Upper lobe of left lung (tissue), 6 donors: ENCODE measurements at places on chromosomes 13 and 19. TPM values are rescaled to one million over a fixed set of nuclear protein-coding genes. Genes with fewer than 3 reads are reported as not detected.
A peak's percentile ranks its signal among the peaks of the same experiment; 100 is the strongest.

The TNFSF11 gene
- not detected for total RNA-seq

The CCDC122 gene
- total RNA-seq: 3.5 TPM

The GARIN5A gene
- total RNA-seq: 2.4 TPM

The ATP4B gene
- not detected for total RNA-seq

GRCh38 chr13:105997581-105998550, 537.6 kb downstream of the EFNB2 start:
- H3K27ac ChIP-seq: no peak overlapping the region
- no peaks in the 10 kb centered on the region for H3K36me3 ChIP-seq
- H3K27me3 ChIP-seq: no peaks in the 10 kb centered on the region

- no peaks in the 10 kb centered on the region for H3K36me3 ChIP-seq
- H3K4me3 ChIP-seq: no peak overlapping the region
- DNase-seq: no peak
- no peak overlapping the region for H3K27ac ChIP-seq
- H3K4me1 ChIP-seq: no peaks in the 10 kb centered on the region
Observed at GRCh38 chr13:69410761-69411160, 696.9 kb upstream of the ATXN8OS start.

GRCh38 chr19:12985049-12985776, 10.1 kb upstream of the NFIX start:
- DNase-seq: peak; percentile 70
- H3K4me3 ChIP-seq: no peak overlapping the region
- no peak overlapping the region for H3K27ac ChIP-seq
- H3K4me1 ChIP-seq: peaks cover 13% of the 10 kb centered on the region
- no peaks in the 10 kb centered on the region for H3K27me3 ChIP-seq

DNA sequence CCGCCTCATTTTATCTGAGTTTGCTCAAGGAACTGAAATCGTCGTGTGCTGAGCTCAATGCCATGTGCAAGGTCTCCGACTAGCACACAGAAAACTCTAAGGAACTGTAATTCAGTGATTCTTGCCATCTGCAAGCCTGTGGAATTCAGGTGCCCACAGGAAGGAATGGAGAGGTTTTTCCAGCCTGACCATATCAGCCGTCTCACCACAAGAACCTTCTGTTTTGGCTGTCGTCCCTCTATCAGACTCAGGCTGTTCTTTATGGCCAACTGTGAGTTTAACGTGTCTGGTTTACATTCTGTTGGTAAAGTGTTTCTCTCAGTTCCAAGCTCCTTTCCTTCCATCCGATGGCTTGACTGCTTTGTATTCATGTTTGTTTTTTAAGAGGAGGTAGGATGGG, 293.5 kb downstream of the SPRY2 start:
- H3K27me3 ChIP-seq: no peaks in the 10 kb centered on the region
- no peak overlapping the region for H3K27ac ChIP-seq
- H3K4me3 ChIP-seq: no peak overlapping the region

DNA sequence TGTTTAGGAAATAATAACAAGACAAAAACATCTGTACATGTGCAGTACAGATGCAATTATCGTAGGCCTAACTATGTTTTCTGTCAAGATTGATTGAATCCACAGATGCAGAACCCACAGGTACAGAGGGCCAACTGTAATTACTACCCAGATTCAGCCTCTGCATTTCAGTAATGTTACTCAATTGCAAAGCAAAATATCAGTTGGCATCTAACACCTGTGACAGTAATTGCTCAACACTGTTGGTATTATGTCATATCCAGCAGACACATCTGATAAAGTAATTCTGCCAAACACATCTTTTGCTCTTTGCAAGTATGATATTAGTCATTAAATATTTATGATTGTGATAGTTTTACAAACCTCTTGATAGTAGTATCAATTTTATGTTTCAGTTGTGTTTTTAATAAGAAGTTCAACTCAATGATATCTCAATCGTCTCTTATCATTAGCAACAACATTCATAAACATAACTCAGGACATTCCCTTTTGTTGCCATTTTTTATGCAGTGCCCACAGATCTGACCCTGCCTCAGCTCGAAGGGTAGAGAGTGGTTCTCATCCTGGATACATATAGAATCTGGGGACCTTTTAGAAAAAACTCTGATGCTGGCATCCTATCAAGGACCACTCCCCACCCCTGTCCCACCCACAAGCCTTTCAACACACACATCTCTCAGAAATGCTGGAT, 104.7 kb downstream of the MYCBP2 start:
- H3K4me1 ChIP-seq: no peaks in the 10 kb centered on the region
- no peaks in the 10 kb centered on the region for H3K27me3 ChIP-seq
- no peak for DNase-seq

DNA sequence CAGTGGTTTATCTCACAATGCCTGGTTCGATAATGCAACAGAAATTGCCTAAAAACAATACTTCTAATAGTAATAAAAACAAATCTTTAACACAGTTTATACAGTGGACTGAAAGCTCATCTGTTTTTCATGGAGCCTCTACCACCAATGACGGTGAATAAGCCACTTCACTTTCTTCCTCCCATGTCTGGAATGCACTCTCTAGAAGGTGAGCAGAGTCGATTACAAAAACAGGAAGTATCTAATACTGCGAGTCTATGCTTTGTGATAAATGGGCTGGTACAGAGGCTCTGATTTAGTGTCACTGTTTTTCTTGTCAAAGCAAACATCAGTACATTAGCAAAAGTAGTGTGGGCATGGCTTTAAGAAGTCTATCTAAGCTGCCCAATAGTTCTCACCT, 1348.6 kb upstream of the SLC10A2 start:
- no peaks in the 10 kb centered on the region for H3K36me3 ChIP-seq
- H3K27ac ChIP-seq: no peak overlapping the region
- H3K4me1 ChIP-seq: no peaks in the 10 kb centered on the region
- H3K27me3 ChIP-seq: no peaks in the 10 kb centered on the region

GRCh38 chr13:32038343-32038742, 6.8 kb downstream of the FRY start:
- no peak overlapping the region for H3K4me3 ChIP-seq
- no peaks in the 10 kb centered on the region for H3K27me3 ChIP-seq
- no peak for DNase-seq
- peaks cover 19% of the 10 kb centered on the region for H3K4me1 ChIP-seq
- no peak overlapping the region for H3K27ac ChIP-seq

GRCh38 chr19:27971071-27971470, 1241.9 kb downstream of the UQCRFS1 start:
- no peaks in the 10 kb centered on the region for H3K36me3 ChIP-seq
- H3K4me1 ChIP-seq: no peaks in the 10 kb centered on the region
- H3K27ac ChIP-seq: no peak overlapping the region
- no peaks in the 10 kb centered on the region for H3K27me3 ChIP-seq
- no peak overlapping the region for H3K4me3 ChIP-seq

- no peaks in the 10 kb centered on the region for H3K27me3 ChIP-seq
- no peak for DNase-seq
- no peaks in the 10 kb centered on the region for H3K4me1 ChIP-seq
- no peaks in the 10 kb centered on the region for H3K36me3 ChIP-seq
- H3K27ac ChIP-seq: no peak overlapping the region
Observed at GRCh38 chr13:47904891-47905290, 96.2 kb downstream of the SUCLA2 start.

GRCh38 chr19:19860756-19861390, 4.8 kb upstream of the ZNF253 start:
- no peak overlapping the region for H3K27ac ChIP-seq
- no peaks in the 10 kb centered on the region for H3K36me3 ChIP-seq
- no peaks in the 10 kb centered on the region for H3K27me3 ChIP-seq
- H3K4me1 ChIP-seq: no peaks in the 10 kb centered on the region
- H3K4me3 ChIP-seq: peak overlapping the region; percentile 30

- H3K27ac ChIP-seq: no peak overlapping the region
- no peaks in the 10 kb centered on the region for H3K27me3 ChIP-seq
- DNase-seq: no peak
- H3K4me1 ChIP-seq: peaks cover 2% of the 10 kb centered on the region
- H3K4me3 ChIP-seq: no peak overlapping the region
Observed at GRCh38 chr19:38503077-38503410, 69.6 kb downstream of the RYR1 start.

DNA sequence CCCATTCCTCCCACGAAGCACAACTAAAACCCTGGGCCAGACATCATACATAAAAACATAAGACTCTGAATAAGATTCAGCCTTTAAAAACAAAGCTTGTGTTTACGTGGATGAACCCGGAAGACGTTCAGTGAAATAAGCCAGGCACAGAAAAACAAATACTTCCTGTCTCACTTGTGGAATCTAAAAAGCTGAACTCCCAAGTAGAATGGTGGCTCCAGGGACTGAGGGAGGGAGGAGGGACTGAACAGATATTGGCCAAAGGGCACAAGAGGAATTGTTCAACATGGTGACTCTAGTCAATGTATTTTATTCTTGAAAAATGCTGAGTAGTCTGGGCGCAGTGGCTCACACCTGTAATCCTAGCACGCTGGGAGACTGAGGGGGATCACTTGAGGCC, 35.7 kb upstream of the TPM4 start:
- no peaks in the 10 kb centered on the region for H3K27me3 ChIP-seq
- DNase-seq: no peak
- H3K4me3 ChIP-seq: no peak overlapping the region
- peaks cover 9% of the 10 kb centered on the region for H3K4me1 ChIP-seq

DNA sequence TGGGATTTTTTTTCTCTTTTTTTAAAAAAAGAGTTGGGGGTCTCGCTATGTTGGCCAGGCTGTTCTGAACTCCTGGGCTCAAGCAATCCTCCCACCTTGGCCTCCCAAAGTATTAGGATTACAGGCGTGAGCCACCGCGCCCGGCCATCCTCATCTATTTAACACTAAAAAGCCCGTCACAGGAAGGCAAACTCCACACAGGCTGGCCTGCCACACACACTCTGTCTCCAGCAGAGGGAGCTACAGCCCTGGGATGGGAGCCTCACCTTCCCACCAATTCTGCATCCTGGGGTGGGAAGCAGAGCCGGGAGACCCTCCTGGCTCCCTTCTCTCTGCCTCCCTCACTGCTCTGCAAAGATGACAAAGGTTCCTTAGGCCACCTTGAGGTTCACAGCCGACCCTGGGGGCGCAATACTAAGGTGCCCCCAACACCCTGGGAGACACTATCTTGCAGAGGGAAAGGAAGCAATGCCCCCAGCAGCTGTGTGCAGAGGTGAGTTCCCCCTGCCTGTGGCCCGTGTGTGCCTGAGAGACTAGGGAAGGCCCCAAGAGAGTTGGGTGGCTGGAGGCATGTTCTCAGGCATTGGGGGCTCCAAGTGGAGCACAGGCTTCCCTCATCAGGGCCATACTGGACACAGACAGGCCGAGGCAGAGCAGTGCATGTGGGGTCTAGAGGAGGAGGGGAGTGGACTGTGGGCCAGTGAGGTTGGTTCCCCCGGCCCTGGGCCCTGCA, 27.4 kb upstream of the TIMM44 start:
- H3K4me3 ChIP-seq: no peak overlapping the region
- H3K36me3 ChIP-seq: peaks cover 53% of the 10 kb centered on the region
- no peak overlapping the region for H3K27ac ChIP-seq
- DNase-seq: no peak
- H3K27me3 ChIP-seq: no peaks in the 10 kb centered on the region
- H3K4me1 ChIP-seq: no peaks in the 10 kb centered on the region

DNA sequence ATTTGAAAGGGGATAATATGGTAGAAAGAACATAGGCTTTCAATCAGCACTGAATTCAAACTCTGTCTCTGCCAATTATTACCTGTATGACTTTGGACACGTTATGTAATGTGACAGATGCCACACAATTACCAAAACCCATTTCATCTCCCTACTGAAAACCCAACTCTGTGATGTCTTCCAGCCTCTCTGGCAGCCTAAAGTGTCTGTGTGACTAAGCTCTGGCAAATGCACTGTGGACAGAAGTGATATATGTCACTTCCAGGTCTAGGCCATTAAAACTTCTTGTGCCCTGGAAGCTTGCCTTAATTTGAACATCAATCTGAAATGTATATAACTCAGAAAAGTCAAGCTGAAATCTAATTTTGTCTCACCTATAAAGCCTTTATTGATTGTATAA, 552.0 kb downstream of the RFC3 start:
- no peak overlapping the region for H3K4me3 ChIP-seq
- H3K27me3 ChIP-seq: no peaks in the 10 kb centered on the region
- no peaks in the 10 kb centered on the region for H3K36me3 ChIP-seq
- H3K4me1 ChIP-seq: no peaks in the 10 kb centered on the region
- no peak overlapping the region for H3K27ac ChIP-seq
- DNase-seq: no peak

DNA sequence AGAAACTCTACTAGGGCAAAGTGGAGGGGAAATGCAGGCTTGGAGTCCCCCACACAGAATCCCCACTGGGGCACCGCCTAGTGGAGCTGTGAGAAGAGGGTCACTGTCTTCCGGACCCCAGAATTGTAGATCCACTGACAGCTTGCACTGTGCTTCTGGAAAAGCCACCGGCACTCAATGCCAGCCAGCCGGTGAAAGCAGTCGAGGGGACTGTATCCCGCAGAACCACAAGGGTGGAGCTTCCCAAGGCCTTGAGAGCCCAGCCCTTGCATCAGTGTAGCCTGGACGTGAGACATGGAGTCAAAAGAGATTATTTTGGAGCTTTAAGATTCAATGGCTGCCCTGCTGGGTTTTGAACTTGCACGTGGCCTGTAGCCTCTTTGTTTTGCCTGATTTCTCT, 47.2 kb upstream of the FAM124A start:
- no peak overlapping the region for H3K27ac ChIP-seq
- H3K4me1 ChIP-seq: no peaks in the 10 kb centered on the region
- no peaks in the 10 kb centered on the region for H3K27me3 ChIP-seq
- H3K4me3 ChIP-seq: no peak overlapping the region
- H3K36me3 ChIP-seq: no peaks in the 10 kb centered on the region

- H3K27me3 ChIP-seq: no peaks in the 10 kb centered on the region
- DNase-seq: no peak
- H3K27ac ChIP-seq: no peak overlapping the region
- peaks cover 20% of the 10 kb centered on the region for H3K4me1 ChIP-seq
- no peak overlapping the region for H3K4me3 ChIP-seq
Observed at GRCh38 chr19:2140138-2140569, 11.2 kb downstream of the AP3D1 start.

- H3K36me3 ChIP-seq: no peaks in the 10 kb centered on the region
- no peak overlapping the region for H3K27ac ChIP-seq
- no peak overlapping the region for H3K4me3 ChIP-seq
- H3K4me1 ChIP-seq: no peaks in the 10 kb centered on the region
- H3K27me3 ChIP-seq: no peaks in the 10 kb centered on the region
Observed at GRCh38 chr19:46082728-46083050, 41.8 kb downstream of the IGFL3 start.

DNA sequence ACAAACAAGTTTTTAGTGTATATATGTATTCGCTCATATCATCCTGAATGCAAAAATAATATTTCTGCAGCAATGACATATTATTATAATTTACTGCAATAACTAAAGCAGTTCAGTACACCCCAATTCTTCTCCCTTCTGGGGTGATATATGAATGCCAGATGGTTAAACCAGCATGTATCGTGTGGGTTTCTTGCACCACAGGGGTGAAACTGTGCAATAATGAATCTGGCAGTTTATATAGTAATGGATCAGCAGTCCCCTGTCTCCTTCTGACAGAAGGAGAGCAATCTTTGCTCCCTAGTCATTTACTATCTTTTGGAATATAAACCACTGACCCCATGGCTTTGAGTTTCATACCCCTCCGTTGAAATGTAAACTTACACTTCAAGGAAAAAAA, 228.6 kb upstream of the KLHL1 start:
- H3K27ac ChIP-seq: no peak overlapping the region
- H3K27me3 ChIP-seq: no peaks in the 10 kb centered on the region
- no peak for DNase-seq
- no peaks in the 10 kb centered on the region for H3K36me3 ChIP-seq
- H3K4me1 ChIP-seq: no peaks in the 10 kb centered on the region
